Thymus (tissue), 14 donors: ENCODE measurements at places on chromosomes 1 and 21. TPM values are rescaled to one million over a fixed set of nuclear protein-coding genes. Genes with fewer than 3 reads are reported as not detected.
A peak's percentile ranks its signal among the peaks of the same experiment; 100 is the strongest.

Gene GJA4
- 3.8 TPM for total RNA-seq

Gene OR6K3
- not detected for total RNA-seq

Gene PALMD
- 7.4 TPM for total RNA-seq

DNA sequence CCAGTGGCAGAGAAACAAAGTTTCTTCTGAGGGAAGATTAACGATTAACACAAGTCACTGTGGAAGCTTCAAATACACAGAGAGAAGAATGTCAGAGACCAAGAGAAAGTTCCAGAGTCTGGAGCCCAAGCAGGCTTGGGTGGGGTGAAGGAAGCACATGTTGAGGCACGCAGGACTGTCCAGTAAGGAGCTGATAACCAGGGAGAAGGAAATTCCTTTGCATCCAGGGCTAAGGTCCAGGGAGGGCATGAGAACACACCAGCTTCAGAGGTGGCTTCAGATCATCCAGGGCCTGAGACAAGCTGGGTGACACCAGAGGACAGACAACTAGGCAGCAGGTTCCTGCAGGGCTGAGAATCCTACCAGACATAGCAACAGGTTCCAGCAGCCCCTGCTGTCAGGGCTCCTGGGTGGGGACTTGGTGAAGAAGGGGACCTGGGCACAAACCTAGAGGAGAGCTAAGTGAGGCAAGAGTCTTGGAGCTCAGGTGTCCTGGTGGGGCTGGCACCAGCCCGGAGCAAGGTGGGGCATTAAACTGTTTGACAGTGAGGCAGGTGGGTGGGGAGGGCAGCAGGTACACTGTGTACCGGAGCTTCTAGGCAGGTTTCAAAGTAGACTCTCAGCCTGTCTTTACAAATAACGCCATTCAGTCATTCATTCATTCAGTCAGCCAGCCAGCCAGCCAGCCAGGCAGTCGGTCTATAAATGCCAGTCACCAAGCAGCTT, 2.6 kb upstream of the SPRR1A start:
- H3K27me3 ChIP-seq: no peaks in the 10 kb centered on the region
- no peak overlapping the region for H3K27ac ChIP-seq
- DNase-seq: no peak
- H3K36me3 ChIP-seq: no peaks in the 10 kb centered on the region

GRCh38 chr1:192010406-192010805, 147.9 kb upstream of the RGS18 start:
- H3K27ac ChIP-seq: no peak overlapping the region
- H3K27me3 ChIP-seq: no peaks in the 10 kb centered on the region
- H3K4me3 ChIP-seq: no peak overlapping the region
- DNase-seq: no peak
- no peaks in the 10 kb centered on the region for H3K4me1 ChIP-seq
- H3K36me3 ChIP-seq: no peaks in the 10 kb centered on the region

GRCh38 chr1:44571712-44572571, 102.3 kb downstream of the TMEM53 start:
- DNase-seq: peak; percentile 32
- H3K36me3 ChIP-seq: no peaks in the 10 kb centered on the region
- H3K4me1 ChIP-seq: no peaks in the 10 kb centered on the region

- no peak overlapping the region for H3K4me3 ChIP-seq
- H3K27ac ChIP-seq: no peak overlapping the region
These were observed 5.5 kb downstream of the CTNNBIP1 start for GRCh38 chr1:9904596-9904995.

DNA sequence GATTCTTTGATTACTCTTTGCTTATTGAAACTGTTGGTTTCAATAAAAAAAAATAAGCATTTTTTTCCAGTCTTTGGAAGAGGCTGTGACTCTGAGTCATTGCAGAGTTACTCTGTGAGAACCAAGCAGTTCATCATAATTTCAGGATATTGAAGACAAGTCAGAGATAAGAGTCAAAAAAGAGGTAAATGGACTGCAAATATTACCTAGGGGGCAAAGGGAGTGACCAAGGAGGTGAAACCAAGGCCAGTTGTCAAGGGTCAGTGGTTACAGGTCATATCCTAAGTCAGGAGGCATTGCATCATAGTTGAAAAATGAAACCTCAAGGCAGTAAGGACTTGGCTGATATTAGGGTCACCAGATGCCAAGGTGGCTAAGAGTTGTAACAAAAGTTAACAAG, 597.1 kb upstream of the USP24 start:
- no peaks in the 10 kb centered on the region for H3K36me3 ChIP-seq
- no peaks in the 10 kb centered on the region for H3K4me1 ChIP-seq
- no peaks in the 10 kb centered on the region for H3K27me3 ChIP-seq
- H3K27ac ChIP-seq: no peak overlapping the region
- no peak for DNase-seq
- no peak overlapping the region for H3K4me3 ChIP-seq

- no peaks in the 10 kb centered on the region for H3K36me3 ChIP-seq
- no peaks in the 10 kb centered on the region for H3K27me3 ChIP-seq
- no peak for DNase-seq
- H3K4me1 ChIP-seq: no peaks in the 10 kb centered on the region
- H3K4me3 ChIP-seq: no peak overlapping the region
- H3K27ac ChIP-seq: no peak overlapping the region
These were observed 14.3 kb upstream of the SEC16B start for GRCh38 chr1:177984136-177984525.

- DNase-seq: no peak
- H3K4me1 ChIP-seq: no peaks in the 10 kb centered on the region
- H3K36me3 ChIP-seq: peaks cover 11% of the 10 kb centered on the region
- H3K27ac ChIP-seq: no peak overlapping the region
- no peaks in the 10 kb centered on the region for H3K27me3 ChIP-seq
These were observed 10.9 kb downstream of the EXO5 start for GRCh38 chr1:40519517-40519916.

GRCh38 chr1:228902781-228903433, 167.6 kb downstream of the RHOU start:
- peaks cover 54% of the 10 kb centered on the region for H3K4me1 ChIP-seq
- H3K27me3 ChIP-seq: no peaks in the 10 kb centered on the region
- no peak overlapping the region for H3K27ac ChIP-seq
- H3K36me3 ChIP-seq: no peaks in the 10 kb centered on the region
- no peak overlapping the region for H3K4me3 ChIP-seq

- H3K4me1 ChIP-seq: peaks cover 10% of the 10 kb centered on the region
- DNase-seq: no peak
These were observed 9.2 kb downstream of the THBS3 start for GRCh38 chr1:155198547-155198906.

DNA sequence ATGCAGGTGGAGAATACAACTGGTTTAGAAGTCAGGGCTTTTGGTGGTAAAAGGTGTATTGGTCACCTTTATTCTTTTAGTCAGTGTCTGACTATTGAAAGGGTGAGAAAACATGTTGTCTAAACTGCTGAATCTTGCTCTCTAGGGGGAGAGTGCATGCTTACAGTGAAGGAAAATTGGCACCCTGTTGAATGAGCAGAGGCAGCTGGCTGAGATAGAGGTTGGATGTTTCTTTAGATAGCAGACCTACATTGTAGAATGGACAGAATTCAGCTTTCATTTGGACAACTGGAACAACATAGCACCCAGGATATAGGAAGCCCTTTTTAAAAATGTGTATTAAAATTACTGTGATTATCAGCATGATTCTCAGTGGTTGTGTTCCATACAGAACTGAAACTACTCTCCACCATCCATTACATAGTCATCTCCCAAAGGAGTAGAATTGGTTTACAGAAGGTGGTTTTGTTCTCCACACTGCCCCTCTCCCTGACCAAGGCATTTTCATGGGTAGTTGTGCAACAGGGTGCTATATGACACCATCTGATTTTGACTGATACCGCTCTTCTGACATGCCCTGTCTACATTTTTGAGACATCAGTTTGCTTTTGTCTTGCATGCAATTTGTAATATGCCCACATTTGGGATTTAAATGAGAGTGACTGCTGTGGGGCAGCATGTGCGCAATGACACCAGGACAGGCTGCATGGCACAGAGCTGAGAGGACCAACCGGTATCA, 16.2 kb downstream of the RHOU start:
- peaks cover 2% of the 10 kb centered on the region for H3K27me3 ChIP-seq
- peaks cover 5% of the 10 kb centered on the region for H3K36me3 ChIP-seq
- H3K4me3 ChIP-seq: no peak overlapping the region
